ENCODE measurements at places on chromosomes 7 and 10.
A peak's percentile ranks its signal among the peaks of the same experiment; 100 is the strongest.

DNA sequence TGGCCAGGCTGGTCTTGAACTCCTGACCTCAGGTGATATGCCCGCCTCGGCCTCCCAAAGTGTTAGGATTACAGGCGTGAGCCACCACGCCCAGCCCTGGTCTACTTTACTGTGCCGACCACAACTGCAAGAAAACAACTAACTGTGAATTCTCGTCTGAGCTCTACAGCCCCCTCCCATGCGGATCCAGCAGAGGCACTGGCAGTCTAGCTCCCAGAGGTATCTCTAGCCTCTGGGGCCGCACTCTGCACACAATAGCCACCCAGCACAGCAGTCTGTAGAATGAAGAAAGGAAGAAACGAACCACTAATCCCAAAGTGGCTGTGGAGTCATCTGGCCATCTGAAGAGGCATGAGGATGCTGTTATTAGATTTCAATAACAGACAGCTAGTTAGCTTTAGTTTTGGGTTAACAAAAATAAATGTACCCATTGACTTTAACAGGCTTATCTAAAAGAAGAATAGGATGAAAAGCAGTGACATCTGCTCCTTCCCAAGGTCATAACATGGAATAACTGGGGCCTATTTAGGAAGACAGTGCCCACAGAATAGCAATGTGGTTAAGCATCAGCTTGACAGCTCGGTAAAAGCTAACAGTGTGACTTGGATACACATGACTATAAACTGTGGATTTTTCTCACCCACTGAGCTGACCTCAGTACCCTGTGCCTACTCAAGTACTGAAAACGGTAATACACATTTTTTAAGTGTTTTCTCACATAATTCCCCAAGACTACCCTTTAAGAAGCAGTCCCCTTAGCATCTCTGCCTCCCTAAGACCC is 131.9 kb downstream of the TNS3 start:
- DNase-seq, result no peak

DNA sequence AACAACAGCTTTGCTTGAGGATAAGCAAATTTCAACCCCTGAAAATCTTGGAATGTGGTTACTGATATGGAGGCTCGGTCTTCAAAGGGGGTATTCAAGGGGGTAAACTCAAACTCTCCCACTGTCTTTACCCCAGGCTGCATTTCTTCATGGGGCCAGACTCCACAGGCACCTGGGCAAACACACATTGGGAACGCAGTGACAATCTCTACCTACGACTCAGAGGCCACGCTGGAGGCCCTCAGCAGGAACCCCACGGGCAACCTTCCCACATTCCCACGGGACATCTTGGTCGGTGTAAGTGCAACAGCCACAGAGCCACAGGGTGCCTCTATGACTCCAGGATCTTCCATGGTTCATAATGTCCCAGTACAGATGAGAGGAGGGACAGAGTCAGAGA is 2.2 kb upstream of the INSIG1 start:
- no peak for DNase-seq

- DNase-seq, result no peak
Measured at GRCh38 chr7:30690011-30690410, 7.8 kb upstream of the CRHR2 start.

- DNase-seq, result no peak
Measured at GRCh38 chr10:8315619-8316021, 261.1 kb downstream of the GATA3 start.

GRCh38 chr10:60687679-60688078 is 90.6 kb upstream of the CDK1 start:
- no peak for DNase-seq

- DNase-seq, result no peak
Measured at GRCh38 chr10:102335184-102335583, 60.3 kb upstream of the NFKB2 start.

DNA sequence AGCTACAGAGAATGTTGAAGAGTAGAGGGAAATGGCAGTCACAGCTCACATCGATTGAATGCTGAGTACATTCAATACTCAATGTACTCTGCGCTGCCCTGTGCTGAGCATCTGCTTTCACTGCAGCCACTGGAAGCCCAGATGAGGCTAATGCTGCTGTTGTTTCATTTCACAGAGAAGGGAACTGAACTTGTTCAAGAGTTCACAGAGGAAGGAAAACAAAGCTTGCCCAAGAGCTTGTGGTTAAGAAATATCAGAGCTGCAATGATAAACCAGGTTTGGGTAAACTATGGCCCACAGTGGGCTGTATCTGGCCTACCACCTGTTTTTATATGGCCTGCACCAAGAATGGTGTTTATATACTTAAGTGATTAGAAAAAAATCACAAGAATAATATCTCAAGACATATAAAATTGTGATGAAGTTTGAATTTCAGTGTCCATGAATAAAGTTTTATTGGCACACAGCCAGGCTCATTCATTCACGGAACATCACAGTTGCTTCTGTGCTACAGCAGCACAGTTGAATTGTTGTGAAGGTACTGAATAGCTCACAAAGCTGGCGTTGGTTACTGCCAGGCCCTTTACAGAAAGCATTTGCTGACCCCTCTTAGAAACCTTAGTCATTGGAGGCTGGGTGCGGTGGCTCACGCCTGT is 64.1 kb downstream of the CFAP58 start:
- DNase-seq, result no peak

- DNase-seq, result no peak
Measured at GRCh38 chr7:95126053-95126709, 198.2 kb downstream of the PON1 start.

DNA sequence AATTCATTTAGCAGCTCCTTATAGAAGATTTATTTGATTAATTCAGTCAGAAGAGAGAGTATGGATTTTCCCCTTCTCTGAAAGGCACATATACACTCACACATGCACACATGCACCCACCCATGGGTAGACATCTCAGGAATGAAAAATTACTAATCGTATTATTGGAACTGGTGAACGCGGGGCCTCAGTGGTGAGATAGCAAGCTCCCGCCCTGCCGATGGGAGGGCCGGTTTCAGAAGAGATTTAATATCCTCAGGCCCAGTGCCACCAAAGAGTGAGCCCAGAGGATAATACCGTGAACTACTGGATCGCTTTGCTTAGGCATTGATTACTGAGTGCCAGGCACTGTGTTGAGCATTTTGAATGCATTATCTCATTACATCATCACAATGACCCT is 38.0 kb upstream of the EMX2 start:
- no peak for DNase-seq

DNA sequence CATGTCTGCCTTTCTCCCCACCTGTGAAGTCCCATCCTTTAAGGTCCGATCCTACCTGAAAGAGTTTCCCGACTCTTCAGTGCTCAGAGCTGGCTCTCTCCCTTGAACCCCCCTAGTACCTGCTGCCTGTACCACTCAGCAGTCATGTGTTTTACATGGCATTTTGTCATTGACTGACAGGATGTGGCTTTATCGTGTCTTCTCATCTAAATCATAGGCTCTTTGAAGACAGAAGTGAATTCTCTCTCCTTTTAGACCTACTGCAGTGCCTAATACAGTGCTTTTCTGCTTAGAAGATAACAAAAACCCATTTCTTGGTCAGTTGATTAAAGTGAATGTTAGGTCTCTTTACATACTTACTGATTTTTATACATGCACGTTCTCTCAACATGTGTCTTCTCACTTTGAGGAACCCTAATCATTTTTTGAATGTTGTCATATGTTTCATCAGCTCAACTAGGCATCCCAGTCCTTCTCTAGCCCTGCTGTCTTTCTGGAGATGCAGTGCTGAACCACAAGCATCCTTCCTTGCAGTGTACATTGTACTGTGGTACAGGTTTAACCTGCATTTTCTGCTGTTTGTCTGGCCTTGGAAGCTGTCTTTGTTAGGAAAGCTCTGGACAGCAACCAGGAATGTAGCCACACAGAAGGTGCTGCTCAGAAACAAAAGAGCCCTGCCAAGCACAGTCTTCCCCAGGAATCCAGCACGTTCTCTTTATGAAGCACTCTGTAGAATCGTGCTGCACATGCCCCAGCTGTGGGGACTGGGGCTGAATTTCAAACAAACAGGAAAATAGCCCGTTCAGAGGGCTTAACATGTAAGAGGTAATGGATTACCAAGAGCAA is 28.1 kb upstream of the LRRC4 start:
- peak; percentile 25 for DNase-seq

DNA sequence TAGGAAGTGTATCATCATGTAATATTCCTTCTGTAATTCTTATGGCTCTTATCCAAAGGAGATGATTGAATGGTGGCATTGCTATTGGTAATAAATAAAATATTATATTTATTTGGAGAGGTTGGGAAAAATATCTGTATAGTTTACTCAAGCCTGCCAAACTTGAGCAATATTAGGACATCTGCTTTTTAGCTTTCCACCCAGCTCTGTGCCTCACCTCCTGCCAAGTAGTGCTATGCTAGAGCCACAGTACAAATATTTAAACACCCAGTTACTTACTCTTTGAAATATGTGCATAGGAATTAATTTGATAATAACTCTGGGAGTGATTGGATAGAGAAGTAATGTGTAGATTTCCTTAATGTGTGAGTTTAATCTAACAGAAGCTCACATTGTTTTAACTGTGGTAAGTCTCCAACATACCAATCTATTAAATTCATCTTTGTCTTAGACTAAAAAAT is 129.2 kb downstream of the BBS9 start:
- no peak for DNase-seq

DNA sequence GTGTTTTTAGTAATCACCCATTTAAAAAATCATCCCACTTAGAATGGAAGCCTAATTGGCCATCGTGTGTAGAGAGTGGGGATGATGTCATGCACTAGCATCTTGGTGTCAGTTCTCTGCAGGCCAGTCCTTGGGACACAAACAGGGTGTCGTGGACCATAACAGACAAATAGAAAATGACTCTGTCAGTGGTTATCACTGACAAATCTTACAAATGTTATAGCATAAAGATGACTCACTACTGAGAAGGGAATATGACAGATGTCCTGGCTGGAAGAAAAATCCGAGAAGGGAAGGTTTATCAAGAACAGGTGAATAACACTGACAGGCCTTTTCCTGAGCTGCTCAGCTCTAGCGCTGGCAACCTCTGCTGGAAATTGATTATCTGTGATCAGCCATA is 10.6 kb downstream of the CABCOCO1 start:
- DNase-seq, result no peak

- no peak for DNase-seq
Measured at GRCh38 chr10:89242345-89242684, 9.3 kb downstream of the LIPA start.

DNA sequence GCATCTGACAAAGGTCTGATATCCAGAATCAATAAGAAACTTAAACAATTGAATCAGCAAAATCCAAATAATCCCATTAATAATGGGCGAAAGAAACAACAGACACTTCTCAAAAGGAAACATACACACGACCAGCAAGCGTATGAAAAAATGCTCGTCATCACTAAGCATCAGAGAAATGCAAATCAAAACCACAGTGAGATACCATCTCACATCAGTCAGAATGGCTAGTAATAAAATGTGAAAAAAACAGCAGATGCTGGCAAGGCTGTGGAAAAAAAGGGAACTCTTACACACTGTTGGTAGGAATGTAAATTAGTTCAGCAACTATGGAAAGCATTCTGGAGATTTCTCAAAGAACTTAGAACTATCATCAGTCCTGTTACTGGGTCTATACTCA is 496.7 kb downstream of the SH2D4B start:
- DNase-seq, result no peak

DNA sequence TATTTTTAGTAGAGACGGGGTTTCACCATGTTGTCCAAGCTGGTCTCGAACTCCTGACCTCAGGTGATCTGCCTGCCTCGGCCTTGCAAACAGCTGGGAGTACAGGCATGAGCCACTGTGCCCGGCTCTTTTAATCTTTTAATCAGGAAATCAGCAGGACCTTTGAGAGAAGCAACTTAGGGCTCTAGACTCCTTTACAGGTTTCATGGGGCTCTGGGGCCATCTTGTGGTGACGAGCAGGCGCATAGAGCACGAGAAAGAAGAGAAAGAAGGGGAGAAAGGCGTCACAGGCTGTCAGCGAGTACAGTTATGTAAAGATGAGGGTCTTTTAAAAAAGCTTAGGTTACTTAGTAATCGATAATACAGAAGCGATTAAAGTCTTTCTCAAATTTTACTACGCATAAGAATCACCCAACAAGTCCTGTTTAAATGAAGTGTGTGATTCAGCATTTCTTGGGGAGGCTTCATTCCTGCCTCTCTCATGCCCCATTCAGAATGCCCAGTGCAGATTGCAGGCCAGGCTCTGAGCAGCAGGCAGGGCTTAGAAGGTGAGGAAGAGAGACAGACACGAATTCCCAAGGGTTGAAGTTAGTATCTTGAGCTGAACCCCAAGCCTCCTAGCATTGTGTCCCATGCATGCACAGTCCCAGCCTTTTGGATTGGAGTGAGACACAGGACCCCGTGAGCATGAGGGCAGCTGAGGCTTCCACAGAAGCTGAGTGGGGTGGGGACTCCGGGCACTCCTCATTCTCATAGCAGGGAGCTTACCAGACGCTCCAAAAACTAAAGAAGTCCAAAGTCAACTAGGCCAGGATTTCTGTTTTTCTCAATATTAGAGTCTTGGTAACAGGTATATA is 23.6 kb upstream of the PFKP start:
- DNase-seq, result peak; percentile 32

DNA sequence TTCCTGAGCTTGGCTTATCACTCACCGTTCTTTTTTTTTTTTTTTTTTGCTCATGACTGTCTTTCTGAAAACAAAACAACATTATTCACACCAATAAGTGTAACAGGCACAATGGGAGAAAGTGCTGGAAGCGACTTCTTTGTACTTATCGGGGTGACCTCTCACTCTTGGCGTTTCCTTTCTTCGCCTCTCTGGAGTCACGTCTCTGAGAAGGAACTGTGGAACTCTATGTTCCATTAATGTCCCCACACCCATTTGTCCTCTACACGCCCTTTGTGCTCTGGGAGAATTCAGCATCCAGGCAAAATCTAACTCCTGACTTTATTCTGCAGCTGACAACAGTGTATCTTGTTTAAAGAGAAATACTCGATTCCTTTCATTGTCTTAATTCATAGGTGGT is 70.8 kb upstream of the FAM204A start:
- DNase-seq, result no peak

DNA sequence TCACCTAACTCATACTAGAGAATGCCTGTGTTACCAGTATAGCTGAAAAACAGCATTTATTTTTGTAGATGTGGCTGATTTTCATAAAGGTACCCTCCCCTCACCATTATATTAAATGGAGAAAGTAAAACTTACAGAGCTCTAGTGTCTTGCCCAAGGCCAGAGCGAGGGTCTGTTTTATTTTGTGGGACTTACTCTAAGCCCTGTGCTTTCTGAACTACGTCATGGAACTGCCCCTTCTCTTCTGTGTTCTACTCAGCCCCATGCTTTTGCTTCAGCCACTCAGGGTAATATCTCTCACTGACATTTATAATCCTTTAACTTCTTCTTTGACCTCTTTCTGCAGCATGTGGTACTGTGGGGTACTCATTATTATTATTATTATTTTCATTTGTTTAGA is 10.3 kb upstream of the ZNF786 start:
- DNase-seq, result no peak

DNA sequence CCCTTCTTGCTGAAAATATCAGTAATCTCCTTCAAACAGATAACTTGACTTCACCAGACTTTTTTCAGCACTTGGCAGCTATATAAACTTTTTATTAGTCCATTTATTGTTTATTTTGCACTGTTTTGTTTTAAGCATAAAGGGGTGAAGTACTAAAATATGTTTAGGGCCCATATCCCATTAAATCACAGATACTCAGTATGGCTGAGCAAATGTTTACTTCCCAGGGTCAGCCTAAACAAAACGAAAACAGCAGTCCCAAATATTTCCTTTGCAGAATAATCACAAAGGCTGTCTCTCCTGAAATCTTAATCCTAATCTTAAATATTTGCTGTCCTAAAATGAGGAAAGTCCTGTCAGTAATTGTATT is 649.6 kb downstream of the TNS3 start:
- no peak for DNase-seq
